Activated CD4-positive, alpha-beta memory T cell treated with anti-CD3 and anti-CD28 coated beads for 36 hours (primary cell): ENCODE measurements at places on chromosomes 3 and 15. TPM values are rescaled to one million over a fixed set of nuclear protein-coding genes. Genes with fewer than 3 reads are reported as not detected.

CHDH gene
- total RNA-seq = 0.41 TPM

CGNL1 gene
- not detected for total RNA-seq

TMEM62 gene
- total RNA-seq = 12.7 TPM

CCDC80 gene
- not detected for total RNA-seq

AHSG gene
- not detected for total RNA-seq

ZBBX gene
- not detected for total RNA-seq

SH3BP5 gene
- 37.5 TPM for total RNA-seq

GOLGA8R gene
- 0.56 TPM for total RNA-seq

TPRG1 gene
- 11.4 TPM for total RNA-seq

TTLL3 gene
- total RNA-seq = 49.7 TPM

CILP gene
- not detected for total RNA-seq

DNA sequence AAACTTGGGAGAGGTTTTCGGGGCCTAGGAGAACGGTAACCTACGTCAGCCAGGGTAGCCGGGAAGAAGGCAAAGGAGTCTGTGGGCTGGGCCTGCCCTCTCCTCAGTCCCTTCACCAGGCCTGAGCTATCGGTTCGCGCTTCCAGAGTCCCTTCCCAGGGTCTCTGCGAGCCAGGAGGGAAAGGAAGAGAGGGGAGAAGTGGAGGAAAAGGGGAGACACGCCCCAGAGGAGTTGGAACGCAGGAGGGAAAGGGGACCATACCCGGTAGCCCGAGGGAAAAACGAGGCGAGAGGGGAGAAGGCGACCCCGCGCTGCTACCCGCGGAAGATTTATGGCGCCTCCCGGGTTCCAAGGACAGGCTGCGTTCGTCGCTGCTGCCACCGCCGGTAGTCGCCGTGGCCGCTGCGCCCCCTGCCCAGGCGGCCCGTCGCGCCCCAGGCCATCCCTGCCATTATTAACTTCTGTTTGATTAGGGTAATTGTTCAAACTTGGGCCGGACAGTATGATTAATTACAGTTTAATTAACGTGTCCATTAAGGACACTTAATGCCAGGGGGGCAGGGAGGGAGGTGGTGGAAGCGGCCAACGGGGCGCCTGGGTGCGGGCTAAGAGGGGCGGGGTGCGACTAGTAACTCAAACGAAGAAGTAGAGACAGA, 3.4 kb upstream of the SKOR1 start:
- no peak for DNase-seq

DNA sequence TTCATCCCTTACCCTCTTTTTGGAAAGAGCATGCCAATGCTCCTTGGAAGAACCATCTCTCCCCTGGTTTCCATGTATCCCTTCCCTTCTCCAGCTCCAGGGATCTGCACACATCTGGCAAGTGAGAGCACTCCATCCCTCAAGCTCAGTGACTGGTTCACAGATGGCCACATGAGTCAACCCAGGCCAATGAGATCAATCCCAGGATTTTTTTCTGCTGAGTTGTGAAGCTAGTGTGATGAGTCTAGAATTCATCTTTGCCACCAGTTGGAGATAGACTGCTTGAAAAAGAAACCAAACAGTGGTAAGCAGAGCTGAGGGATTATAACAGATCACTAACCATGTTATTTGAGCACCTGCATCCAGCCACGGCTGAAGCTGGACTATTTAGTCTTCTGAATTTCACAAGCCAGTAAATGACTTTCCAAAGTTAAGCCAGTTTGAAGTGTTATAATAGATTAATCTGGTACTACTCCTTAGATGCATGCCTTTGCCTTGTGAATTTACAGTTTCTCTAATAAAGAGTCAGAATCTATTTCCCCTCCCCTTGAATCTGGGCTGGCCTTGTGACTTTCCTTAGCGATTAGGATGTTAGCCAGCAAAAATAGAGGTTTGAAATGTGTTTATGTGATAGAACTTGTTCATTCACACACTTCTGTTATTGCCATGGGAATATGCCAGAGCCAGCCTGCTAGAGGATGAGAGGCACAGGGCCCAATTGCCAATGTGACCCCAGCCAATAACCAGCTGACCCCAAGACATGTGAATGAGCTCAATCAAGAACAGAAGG, 159.8 kb downstream of the WNT5A start:
- DNase-seq = no peak

DNA sequence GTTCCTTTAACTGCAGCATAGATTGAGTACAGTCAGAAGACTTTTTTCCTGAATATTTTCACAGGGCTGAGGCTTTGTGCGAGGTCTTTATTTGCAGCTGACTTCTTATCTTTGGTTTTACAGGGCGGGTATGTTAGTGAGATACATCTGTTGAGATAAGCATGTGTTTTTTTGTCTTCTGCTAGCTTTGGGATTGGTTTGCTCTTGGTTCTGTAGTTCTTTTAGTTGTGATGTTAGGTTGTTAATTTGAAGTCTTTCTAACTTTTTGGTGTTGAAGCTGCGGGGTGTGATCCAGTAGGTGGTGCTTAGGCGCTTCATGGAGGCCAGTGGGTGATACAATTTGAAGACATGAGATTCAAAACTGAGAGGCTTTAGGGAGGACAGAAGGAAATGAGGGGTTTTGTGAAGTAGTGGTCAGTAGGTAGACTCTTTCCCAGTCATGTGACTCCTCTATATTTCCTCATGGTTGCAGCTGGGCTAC, 67.9 kb upstream of the TNFSF10 start:
- DNase-seq = no peak

DNA sequence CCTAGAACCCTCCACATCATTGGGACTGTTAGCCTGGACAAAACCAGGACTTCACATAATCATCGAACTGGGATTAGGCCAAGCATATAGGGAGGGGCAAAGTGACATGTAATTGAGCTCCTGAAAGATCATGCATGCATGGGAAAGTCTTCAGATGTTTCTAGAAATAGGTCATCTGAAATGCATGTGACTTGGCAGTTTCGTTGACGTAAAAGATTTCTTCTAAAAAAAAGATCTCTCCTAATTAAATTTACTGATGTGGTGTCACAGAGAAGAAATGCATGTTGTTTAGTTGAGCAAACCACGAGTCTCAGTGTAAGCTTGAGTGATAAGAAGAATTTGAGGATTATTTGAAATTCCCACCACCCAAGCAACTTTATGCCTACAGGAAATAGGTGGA, 70.0 kb upstream of the LIMD1 start:
- no peak for DNase-seq

DNA sequence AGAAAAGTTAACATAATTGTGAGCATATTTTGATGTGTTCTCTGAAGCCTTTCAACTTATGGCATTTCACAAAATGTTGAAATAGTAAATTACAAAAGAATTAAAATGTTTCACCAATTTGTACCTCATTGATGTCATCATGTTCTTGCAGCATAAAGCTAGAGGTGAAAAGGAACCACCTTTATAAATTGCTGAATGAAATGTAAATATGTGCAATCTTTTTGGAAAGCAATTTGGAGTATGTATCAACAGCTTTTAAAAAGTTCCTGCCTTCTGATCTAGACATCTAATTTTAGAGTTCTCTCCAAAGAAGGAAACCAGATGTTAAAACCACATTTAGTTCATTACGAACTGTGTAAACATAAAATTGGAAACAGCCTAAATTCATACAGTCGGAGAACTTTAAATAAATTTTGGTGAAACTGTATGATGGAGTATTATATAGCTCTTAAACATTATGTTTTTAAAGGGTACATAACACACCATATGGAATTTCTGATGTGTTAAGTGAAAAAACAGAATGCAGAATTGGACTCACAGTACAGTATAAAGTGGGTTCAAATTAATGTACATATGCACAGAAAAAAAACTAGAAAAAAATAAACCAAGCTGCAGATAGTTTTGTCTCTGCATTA, 311.2 kb upstream of the NAALADL2 start:
- no peak for DNase-seq

DNA sequence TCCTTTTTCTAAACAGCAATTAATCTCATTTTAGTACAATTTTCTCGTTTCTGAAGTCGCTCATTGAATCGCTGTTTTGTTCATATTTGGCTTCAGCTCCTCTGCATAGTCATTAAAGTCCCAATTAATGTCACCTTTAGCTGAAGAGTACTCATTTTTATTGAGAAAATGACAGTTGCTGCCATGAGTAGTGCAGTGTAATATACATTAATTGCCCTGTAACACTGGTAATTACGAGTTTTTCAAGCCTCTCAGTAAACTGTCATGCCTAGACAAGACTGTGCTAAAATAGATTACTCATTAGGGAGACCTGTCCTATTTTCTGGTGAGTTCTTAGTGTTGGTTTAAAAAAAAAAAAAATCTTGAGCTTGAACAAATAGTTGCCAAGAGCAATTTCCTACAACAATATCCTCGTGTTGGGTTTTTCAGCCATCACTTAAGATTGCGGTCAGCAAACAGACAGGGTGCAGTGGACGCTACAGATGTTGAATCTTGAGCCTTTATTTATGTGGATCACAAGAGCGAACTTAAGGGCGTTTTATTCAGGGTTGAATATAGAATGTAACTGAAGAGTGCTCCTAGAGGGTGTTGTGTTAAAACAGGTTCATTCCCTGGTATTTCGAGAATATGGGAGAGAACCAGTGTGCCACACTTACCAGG, 176.0 kb downstream of the CDIN1 start:
- DNase-seq = no peak

DNA sequence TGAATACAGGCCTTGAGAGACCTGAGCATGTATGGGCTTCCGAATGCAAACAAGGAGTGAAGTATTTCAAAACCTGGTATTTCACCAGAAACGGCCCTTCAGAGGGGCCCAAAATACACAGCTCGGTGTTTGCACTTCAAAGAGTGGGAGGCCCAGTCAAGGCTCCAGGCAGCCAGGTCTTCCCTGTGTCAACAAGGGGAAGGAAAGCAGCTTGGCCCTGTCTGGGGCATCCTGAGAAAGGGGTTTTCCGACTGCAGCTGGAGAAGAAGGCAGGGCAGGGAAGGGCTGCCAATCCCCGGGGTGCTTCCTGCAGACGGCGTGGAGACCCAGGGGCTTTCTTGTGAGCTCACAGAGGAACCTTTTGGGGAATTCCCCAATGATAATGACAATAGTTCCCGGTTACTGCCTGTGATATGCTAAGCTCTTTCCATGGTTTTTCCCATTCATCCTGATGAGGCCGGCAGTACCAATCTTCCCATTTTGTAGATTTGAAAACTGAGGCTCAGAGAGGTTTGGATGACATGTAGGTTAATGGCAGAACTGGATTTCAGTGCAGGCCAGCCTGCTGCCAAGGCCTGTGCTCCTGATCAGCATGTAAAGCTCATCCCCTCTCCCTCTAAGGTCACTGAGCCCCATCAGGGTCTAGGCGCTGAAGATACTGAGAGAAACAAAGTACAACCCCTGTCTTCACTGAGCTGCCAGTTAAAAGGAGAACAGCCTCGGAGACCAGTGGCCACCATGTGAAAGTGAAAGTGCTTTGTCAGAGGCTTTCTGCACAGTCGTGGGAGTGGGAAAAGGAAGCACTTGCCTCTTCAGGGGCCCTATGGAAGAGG, 43.0 kb upstream of the TLE3 start:
- peak; percentile 61 for DNase-seq

GRCh38 chr3:94440767-94441493, 378.1 kb downstream of the NSUN3 start:
- DNase-seq = no peak

DNA sequence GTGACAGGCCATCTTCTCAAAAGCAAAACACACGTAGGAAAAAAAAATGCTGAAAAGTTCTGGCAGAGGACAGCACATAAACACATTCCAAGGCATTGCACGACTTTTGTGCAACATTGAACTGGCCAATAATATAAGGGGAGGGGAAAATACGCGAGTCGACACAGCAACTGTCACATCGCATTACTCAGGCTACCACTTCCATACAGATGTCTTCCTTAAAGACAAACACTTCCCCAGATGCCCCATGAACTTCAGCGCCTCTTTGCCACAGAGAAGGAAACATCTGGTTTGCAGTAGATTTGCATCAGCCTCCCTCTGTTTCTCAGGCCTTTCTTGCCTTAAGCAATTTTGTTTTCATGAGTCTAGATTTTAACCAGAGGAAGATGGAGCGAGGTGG, 144.4 kb upstream of the IGF1R start:
- no peak for DNase-seq

DNA sequence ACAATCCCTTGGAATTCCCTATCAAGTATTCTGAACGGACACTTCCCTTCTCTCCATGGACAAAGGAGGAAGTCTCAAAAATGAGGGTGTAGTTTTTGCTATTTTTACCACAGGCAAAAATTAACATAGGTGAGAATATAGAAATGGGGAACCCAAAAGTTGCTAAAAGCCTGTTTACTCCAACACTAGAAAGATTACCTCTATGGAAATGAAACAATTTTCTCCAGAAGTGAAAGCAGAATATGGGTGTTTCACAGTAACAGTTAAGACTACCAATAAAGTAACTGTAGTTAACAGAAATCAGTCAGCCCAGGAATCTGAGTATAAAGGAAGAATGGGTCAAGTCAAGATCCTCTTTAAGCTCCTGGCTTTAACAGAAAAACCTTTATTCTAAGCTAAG, 9.3 kb downstream of the TRA2B start:
- no peak for DNase-seq
